ENCODE measurements at places on chromosomes 12 and 14.

GRCh38 chr12:53674977-53675700 lies 744 bp downstream of the ATP5MC2 start:
- DNase-seq = no peak

- DNase-seq = no peak
Observed at GRCh38 chr12:6030081-6030480, 85.0 kb upstream of the ANO2 start.

DNA sequence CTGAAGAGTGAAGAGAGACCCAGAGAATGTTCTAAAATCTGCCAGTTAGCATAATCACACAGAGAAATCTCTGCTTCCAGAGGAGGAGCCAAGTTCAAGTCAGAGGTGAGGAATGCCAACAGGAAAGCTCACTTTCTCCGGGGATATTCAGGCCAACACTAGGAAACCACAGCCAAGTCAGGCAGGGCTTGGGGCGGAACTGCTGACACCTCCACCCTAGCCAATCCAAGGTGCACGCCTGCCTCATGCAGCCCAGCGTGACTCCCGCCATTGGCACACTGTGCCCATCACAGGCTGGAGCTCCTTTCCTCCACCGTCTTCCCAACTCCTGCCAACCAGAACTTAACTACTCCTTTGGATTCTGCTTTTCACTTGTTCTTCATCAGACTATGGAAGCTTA lies 374.3 kb upstream of the CCDC196 start:
- no peak for DNase-seq

- DNase-seq = no peak
Observed at GRCh38 chr12:49578471-49579112, 10.7 kb upstream of the MCRS1 start.

GRCh38 chr12:26246483-26247164 lies 51.3 kb downstream of the SSPN start:
- no peak for DNase-seq

DNA sequence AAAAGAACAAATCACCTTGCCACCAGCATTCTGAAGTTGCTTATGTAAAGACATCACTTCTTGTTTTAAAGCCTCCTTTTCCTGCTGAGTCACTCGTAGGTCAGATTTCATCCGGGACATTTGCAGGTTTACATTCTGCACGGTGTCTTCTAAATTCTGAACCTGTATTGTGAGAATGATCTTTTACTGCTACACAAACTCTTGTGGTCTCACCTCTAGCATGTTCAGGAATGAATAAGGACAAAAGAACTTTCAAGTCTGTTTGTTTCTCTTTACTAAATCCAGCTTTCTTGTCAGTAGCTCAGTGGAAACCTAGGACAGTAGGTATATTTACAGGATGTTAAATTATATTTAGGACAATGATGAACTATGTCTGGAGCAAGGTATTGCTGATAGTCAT lies 73.5 kb upstream of the SAV1 start:
- no peak for DNase-seq

- no peak for DNase-seq
Observed at GRCh38 chr12:54571193-54572188, 17.0 kb downstream of the PPP1R1A start.

- no peak for DNase-seq
Observed at GRCh38 chr12:47303207-47303606, 223.4 kb upstream of the AMIGO2 start.

- peak; percentile 4 for DNase-seq
Observed at GRCh38 chr12:64450711-64451486, 1.0 kb upstream of the TBK1 start.

- no peak for DNase-seq
Observed at GRCh38 chr14:43438056-43438455, 1069.0 kb downstream of the FSCB start.

- no peak for DNase-seq
Observed at GRCh38 chr14:69072584-69072983, 80.3 kb downstream of the DCAF5 start.

DNA sequence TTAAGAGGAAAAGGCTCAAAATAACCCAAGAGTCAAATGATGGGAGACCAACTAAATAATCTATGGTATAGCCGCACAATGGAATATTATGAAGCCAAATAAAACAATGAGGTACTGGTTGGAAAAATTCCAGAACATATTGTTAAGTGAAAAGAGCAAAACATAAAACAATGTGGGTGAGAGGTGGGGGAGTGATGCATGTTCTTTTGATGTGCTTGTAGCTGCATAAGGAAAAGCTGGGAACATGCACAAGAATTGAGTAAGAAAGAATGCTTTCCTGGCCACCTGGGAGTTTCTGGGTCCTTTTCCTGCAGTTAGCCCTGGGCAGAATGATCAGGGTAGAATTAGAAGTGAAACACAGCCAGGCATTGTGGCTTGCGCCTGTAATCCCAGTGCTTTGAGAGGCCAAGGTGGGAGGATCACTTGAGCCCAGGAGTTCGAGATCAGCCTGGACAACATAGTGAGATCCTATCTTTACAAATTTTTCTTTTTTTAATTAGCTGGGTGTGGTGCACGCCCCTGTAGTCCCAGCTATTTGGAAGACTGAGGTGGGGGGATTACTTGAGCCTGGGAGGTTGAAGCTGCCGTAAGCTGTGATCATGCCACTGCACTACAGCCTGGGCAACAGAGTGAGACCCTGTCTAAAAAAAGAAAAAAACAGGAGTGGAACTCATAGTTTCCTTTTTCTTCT lies 7.9 kb downstream of the ABCB9 start:
- DNase-seq = no peak

- DNase-seq = no peak
Observed at GRCh38 chr12:128918481-128919260, 65.4 kb downstream of the GLT1D1 start.

GRCh38 chr14:90850487-90850886 lies 34.3 kb upstream of the TTC7B start:
- no peak for DNase-seq

GRCh38 chr14:21299562-21300130 lies 19.8 kb downstream of the RPGRIP1 start:
- DNase-seq = no peak

All from right kidney (tissue), 9 donors.